ENCODE measurements at places on chromosomes 12 and 14. TPM values are rescaled to one million over a fixed set of nuclear protein-coding genes. Genes with fewer than 3 reads are reported as not detected.

- H3K36me3 ChIP-seq = no peaks in the 10 kb centered on the region
- H3K27ac ChIP-seq = no peak overlapping the region
- H3K4me1 ChIP-seq = peaks cover 31% of the 10 kb centered on the region
- H3K27me3 ChIP-seq = peaks cover 4% of the 10 kb centered on the region
- no peak overlapping the region for H3K4me3 ChIP-seq
Measured at GRCh38 chr12:120643574-120643973, 3.1 kb downstream of the CABP1 start.

DNA sequence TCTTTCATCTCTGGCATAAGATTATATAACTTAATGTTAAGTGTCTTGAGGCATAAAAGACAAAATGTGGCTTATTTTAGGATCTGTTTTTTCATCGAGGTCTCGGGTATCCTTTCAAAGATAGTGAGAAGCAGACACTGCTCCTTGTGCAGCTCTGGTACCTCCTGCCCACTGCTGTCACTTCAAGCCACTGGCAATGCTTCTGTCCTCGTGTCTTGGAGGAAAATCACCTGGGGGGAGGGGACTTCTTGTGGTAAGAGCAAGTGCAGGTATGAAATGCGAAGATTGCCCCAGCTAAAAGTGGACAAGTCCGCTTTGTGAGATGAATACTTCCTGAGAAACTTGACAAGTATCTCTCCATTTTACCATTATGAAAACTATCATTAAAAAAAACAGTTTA, 37.8 kb upstream of the DYNC1H1 start:
- no peaks in the 10 kb centered on the region for H3K27me3 ChIP-seq
- no peaks in the 10 kb centered on the region for H3K4me1 ChIP-seq
- no peak overlapping the region for H3K4me3 ChIP-seq

GRCh38 chr12:25694072-25694471, 141.0 kb upstream of the LMNTD1 start:
- H3K27ac ChIP-seq = no peak overlapping the region
- no peak for DNase-seq
- H3K4me1 ChIP-seq = no peaks in the 10 kb centered on the region
- H3K27me3 ChIP-seq = no peaks in the 10 kb centered on the region
- H3K36me3 ChIP-seq = no peaks in the 10 kb centered on the region
- H3K4me3 ChIP-seq = no peak overlapping the region

- no peak overlapping the region for H3K4me3 ChIP-seq
- no peak for DNase-seq
- H3K36me3 ChIP-seq = no peaks in the 10 kb centered on the region
- no peaks in the 10 kb centered on the region for H3K4me1 ChIP-seq
- H3K27me3 ChIP-seq = no peaks in the 10 kb centered on the region
Measured at GRCh38 chr12:40203060-40203430, 21.8 kb upstream of the LRRK2 start.

- no peak overlapping the region for H3K27ac ChIP-seq
- no peaks in the 10 kb centered on the region for H3K27me3 ChIP-seq
- no peak for DNase-seq
Measured at GRCh38 chr12:89153341-89153740, 199.0 kb downstream of the DUSP6 start.

DNA sequence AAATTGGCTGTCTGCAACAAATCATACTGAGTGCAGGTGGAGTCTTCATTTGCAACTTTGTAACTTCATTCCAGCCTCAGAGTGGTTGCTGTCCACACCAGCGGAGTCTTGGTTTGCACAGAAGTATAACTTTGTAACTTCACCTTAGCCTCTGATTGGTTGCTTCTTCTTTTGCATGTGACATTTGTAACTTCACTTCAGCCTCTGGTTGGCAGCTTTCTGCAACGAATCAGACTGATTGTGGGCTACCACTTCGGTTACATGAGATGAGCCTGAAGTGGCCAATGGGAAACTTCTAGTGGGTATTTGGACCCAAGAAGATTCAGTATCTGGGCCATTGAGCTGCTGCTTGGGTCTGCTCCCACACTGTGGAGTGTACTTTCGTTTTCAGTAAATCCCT, 17.8 kb downstream of the RASSF8 start:
- DNase-seq = no peak
- no peaks in the 10 kb centered on the region for H3K4me1 ChIP-seq
- no peak overlapping the region for H3K27ac ChIP-seq
- H3K4me3 ChIP-seq = no peak overlapping the region

DNA sequence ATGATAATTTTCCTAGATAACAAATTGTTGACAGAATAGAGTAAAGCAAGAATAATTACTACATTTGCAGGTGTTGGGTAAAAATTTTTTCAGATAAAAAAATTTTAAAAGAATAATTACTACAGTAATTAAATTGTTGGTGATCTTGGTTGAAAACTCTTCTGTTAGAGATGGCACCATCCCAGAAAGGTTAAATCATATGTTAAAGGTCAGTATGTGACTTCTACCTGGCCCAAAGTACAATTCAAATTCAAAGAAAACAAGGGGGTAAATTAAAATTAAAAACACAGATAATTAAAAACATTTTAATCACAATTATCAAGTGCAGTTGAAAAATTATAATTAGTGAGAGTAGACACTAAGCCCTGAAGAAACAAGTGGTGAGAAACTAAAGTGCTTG, 18.1 kb upstream of the PIK3C2G start:
- DNase-seq = no peak
- no peaks in the 10 kb centered on the region for H3K36me3 ChIP-seq
- H3K27ac ChIP-seq = no peak overlapping the region
- no peaks in the 10 kb centered on the region for H3K4me1 ChIP-seq

- DNase-seq = no peak
- H3K4me3 ChIP-seq = no peak overlapping the region
- H3K4me1 ChIP-seq = no peaks in the 10 kb centered on the region
- H3K36me3 ChIP-seq = no peaks in the 10 kb centered on the region
- no peak overlapping the region for H3K27ac ChIP-seq
- peaks cover 2% of the 10 kb centered on the region for H3K27me3 ChIP-seq
Measured at GRCh38 chr12:107449891-107450290, 235.7 kb upstream of the PWP1 start.

GRCh38 chr14:68124979-68125731, 305.6 kb downstream of the RAD51B start:
- peak overlapping the region; percentile 71 for H3K27ac ChIP-seq
- DNase-seq = no peak
- H3K36me3 ChIP-seq = no peaks in the 10 kb centered on the region

DNA sequence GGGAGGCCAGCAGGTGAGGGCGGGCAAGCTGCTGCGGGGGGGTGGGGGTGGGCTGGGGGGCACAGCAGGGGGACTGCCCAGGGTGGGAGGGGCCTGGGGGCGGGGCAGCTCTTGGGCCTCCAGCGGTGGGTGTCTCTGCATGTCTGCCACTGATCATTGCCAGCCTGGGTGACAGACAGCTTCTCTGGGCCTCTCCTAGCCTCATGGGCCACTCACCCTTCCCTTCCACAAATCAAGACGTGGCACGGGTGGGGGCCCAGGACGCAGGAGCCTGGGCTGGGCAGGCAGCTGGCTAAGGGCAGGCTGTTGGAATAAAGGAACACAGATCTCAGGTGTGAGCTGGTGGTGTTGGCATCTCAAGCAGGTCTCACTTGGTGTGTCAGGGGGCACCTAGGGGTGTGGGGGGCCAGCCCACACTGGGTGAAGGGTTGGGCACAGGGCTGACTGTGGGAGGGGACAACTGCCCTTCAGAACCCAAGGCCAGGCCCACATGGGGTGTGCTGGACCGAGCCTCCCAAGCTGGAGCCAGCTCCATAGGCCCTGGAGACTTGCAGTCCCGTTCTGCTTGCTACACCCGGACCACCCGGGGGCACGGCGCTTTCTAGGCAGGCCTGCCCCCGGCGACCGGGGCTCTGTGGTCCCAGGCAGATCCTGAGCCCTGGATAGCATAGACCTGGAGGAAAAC, 3.0 kb downstream of the TEDC1 start:
- no peak overlapping the region for H3K4me3 ChIP-seq
- no peaks in the 10 kb centered on the region for H3K27me3 ChIP-seq
- no peak for DNase-seq
- peaks cover 9% of the 10 kb centered on the region for H3K4me1 ChIP-seq

- no peaks in the 10 kb centered on the region for H3K4me1 ChIP-seq
- no peak for DNase-seq
- no peaks in the 10 kb centered on the region for H3K27me3 ChIP-seq
Measured at GRCh38 chr12:113845900-113846674, 120.0 kb downstream of the RBM19 start.

DNA sequence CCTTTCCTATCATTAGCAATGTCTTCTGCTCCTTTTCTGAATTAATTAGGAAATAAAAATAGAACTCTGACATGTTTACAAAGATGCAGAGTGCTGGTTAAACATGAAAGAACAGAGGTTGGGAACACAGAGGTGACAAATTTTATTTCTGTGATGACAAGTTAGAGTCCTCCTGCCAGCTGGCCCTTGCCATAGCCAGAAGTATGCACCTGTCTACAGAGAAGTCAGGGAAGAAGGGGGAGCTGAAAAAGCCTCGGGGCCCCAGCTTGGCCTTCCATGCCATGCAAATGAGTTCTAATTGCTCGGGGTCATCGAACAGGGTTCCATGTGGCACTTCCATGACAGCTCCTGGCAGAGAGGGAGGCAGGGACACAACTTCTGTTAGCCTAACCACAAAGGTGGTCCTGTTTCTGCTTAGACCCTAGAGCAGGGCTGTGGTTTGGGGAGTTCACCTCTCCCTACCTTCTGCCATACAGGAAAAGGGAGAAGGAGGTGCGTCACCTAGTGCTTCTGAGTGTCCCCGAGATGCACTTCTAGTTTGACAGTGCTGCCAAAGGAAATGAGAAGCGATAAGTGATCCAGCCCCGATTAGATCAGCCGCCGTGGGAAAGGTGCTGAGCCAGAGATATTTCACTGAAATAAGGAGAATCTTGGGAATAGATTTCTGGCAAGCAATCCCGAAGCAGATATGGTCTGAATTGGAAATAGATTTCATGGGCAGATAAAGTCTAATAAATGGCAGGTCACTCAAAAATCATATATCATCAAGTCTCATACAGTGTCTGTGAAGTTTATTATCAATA, 155.8 kb upstream of the FOXN3 start:
- H3K27me3 ChIP-seq = no peaks in the 10 kb centered on the region
- no peak for DNase-seq
- no peak overlapping the region for H3K4me3 ChIP-seq
- no peak overlapping the region for H3K27ac ChIP-seq

DNA sequence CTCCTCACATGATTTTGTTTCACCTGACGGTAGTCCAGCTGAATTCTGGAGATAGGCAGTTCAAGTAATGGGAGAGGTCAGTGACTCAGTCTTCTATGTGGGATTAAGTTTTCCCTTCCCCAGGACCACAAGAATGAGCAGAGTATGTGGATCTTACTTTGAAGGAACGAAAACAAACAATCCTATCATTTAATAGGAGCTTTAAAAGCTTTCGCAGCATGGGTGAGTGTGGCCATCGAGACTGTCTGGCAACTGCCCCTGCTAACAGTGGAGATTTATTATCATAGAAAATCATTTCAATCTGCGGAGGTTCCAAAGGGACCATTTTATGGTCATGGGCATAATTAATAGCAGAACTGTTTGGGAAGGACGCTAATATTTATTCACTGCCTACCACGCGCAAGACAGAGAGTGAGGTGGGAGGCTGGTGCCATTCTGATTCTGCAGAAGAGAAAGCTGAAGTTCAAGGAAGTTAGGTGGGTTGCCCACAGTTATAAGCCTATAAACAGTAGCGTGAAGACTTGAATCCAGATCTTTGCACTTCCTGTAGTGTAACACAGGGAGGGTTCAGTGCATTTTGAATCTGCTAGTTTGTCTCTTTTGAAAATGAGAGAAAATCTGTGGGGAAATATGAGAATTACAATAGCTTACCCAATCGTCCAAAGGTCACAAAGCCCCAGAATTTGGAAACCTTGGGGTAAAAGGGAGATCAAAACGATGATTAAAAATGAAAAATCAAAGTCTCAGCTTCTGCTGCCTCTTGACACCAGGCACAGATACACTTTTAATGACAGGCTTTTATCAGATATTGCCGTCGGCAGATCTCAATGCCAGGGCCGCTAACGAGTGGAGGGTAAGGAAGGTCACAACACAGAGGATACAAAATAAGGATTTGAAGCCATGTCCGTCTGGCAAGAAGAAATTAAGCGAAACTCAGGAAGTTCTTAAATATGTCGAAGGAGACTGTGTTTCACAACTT, 209.6 kb downstream of the CRADD start:
- no peaks in the 10 kb centered on the region for H3K36me3 ChIP-seq
- no peak overlapping the region for H3K4me3 ChIP-seq
- no peak overlapping the region for H3K27ac ChIP-seq
- H3K27me3 ChIP-seq = no peaks in the 10 kb centered on the region
- H3K4me1 ChIP-seq = no peaks in the 10 kb centered on the region

Gene EEA1
- total RNA-seq = 13.8 TPM

GRCh38 chr12:23139026-23139425, 514.1 kb downstream of the ETNK1 start:
- no peaks in the 10 kb centered on the region for H3K36me3 ChIP-seq
- DNase-seq = no peak
- H3K4me3 ChIP-seq = no peak overlapping the region
- H3K27me3 ChIP-seq = no peaks in the 10 kb centered on the region

GRCh38 chr12:32819424-32819823, 63.7 kb upstream of the YARS2 start:
- no peak overlapping the region for H3K4me3 ChIP-seq
- H3K36me3 ChIP-seq = no peaks in the 10 kb centered on the region
- DNase-seq = no peak
- H3K27me3 ChIP-seq = no peaks in the 10 kb centered on the region

Gene P2RX2
- total RNA-seq = not detected

GRCh38 chr12:128783129-128783574, 40.6 kb downstream of the SLC15A4 start:
- H3K27me3 ChIP-seq = no peaks in the 10 kb centered on the region
- peaks cover 5% of the 10 kb centered on the region for H3K4me1 ChIP-seq

- H3K4me1 ChIP-seq = peaks cover 21% of the 10 kb centered on the region
- H3K36me3 ChIP-seq = no peaks in the 10 kb centered on the region
- H3K27me3 ChIP-seq = no peaks in the 10 kb centered on the region
- peak within 1 kb of the TSS; percentile 66 for H3K4me3 ChIP-seq
- peak within 1 kb of the TSS; percentile 46 for H3K27ac ChIP-seq
Measured at GRCh38 chr14:21024585-21025370, at the start of gene NDRG2. Gene NDRG2 (minus strand): TSS chr14:21025061. CDS start chr14:21023315, 1,746 bp downstream.
